ENCODE measurements at places on chromosomes 13 and 19.

DNA sequence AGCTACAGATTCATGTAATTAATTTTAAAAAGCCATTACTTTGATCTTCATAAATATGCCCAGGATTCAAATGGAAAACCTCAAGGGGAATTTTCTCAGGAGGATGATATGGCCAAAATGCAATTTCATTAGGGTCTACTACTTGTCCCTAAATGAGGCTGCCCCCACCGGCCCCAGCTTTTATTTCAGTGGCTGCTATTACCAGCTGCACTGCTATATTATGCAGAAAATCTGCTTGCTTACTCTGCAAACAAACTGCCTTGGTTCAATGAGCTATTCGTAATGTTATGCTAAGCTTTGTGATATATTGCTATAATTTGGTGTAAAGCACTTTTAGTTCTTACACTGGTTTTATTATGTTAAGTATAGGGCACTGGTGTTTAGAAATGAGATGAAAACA lies 137.3 kb upstream of the TMTC4 start:
- DNase-seq, result no peak

DNA sequence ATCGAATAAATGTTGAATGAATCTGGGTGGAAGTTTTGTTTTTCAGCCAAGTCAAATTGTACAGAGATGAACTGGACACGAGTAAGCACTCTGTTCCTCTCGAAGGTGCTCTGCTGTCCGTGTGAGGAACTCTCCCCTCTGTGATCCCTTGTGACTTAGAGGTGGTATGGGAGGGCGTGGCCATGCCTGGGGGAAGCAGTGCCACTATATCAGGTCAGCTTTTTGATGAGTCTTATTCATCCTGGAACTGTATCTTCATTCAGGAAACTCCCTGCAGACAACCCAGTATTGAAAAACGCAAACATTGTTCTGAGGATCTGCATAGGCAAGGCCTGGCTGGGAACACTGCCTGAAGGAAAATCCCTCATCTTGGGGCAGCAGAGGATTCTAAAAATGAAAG lies 45.7 kb upstream of the FLT1 start:
- DNase-seq, result no peak

- no peak for DNase-seq
Observed at GRCh38 chr19:49553451-49554271, 25.9 kb downstream of the RCN3 start.

DNA sequence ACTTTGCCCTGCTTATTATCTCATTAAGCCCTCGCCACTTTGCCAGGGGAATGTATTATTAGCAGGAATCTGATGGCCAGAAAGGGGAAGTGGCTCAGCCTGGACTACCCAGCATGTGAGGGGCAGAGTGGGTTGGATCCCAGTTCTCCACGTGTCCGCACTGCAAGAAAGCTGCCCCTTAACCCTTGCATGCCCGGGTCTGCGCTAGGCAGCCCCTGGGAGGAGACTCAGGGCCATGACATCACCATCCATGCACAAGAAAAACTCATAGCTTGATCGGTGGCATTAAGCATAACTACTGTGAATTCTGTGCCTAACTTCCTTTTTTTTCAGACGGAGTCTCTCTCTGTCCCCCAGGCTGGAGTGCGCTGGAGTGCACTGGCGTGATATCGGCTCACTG lies 8.9 kb downstream of the CACNG8 start:
- DNase-seq, result no peak

- no peak for DNase-seq
Observed at GRCh38 chr19:4208385-4209094, 20.8 kb upstream of the EBI3 start.

GRCh38 chr13:68834375-68834774 lies 1273.3 kb upstream of the ATXN8OS start:
- no peak for DNase-seq

DNA sequence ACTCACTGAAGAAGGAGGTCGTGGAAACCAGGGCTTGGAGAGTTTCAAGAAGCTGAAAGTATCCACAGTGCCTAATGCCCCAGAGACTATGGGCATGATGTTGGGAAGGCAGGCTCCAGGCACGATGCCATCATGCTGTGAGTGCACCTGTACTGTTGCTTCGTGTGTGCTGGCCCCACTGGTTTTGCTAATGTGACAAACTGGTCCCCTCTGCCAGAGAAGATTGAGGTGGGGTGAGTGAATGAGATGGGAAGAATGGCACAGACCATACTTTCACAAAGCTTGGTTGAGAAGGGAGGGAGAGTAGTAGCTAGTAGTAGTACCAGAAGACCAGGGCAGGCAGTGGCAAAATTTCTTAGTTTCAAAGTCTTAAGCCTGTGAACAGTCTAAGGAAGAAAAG lies 19.0 kb upstream of the POP4 start:
- no peak for DNase-seq

GRCh38 chr13:48585456-48585840 lies 52.6 kb upstream of the RCBTB2 start:
- DNase-seq, result no peak

- DNase-seq, result no peak
Observed at GRCh38 chr13:94228763-94229162, 250.7 kb downstream of the DCT start.

GRCh38 chr13:103007427-103007762 lies 58.8 kb downstream of the SLC10A2 start:
- DNase-seq, result no peak

DNA sequence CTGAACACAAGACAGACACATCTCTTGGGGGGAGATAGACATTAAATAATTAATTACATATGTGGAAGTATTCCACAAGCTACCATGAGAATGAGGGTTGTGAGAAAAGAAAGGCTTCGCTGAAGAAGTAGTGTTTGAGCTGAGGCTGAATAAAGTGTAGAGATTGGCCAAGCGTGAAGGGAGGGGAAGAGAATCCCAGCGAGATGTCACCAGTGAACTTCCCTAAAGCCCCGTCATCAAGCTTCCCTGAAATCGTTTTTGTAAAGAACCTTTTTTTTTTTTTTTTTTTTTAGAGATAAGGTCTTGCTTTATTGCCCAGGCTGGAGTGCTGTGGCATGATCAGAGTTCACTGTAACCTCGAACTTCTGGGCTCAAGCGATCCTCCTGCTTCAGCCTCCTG lies 235.2 kb downstream of the KCNRG start:
- no peak for DNase-seq

- DNase-seq, result no peak
Observed at GRCh38 chr19:35240327-35240726, 8.5 kb upstream of the LSR start.

DNA sequence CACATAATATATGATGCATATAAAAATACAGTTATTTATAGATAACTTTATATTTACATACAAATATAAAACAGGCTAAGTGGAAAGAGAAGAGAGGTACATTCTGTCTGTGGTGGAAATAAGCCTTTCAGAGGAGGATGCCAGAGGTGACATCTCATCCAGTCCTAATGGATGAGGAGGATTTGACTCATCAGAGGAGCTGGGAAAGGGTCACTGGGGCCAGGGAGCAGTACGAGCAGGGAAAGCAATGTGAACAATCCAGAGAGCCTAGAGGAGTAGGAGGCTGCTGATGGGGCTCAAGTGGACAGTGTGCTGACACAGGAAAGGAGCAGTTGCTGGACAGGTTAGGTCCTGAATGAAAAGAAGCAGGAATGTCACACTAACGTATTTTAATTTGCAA lies 18.6 kb downstream of the NALCN start:
- DNase-seq, result no peak

- DNase-seq, result no peak
Observed at GRCh38 chr19:54029930-54030490, 33.7 kb downstream of the VSTM1 start.

- no peak for DNase-seq
Observed at GRCh38 chr19:29928831-29929230, 13.2 kb upstream of the URI1 start.

GRCh38 chr13:59452189-59452890 lies 711.4 kb downstream of the DIAPH3 start:
- no peak for DNase-seq

- no peak for DNase-seq
Observed at GRCh38 chr13:19587635-19588300, 26.4 kb upstream of the TPTE2 start.

GRCh38 chr13:64276232-64276631 lies 2860.6 kb upstream of the PCDH20 start:
- no peak for DNase-seq

- DNase-seq, result no peak
Observed at GRCh38 chr13:49026851-49027250, 51.1 kb downstream of the FNDC3A start.

- no peak for DNase-seq
Observed at GRCh38 chr19:54208784-54209057, 8.1 kb downstream of the RPS9 start.

- DNase-seq, result no peak
Observed at GRCh38 chr13:107035778-107036177, 467.8 kb upstream of the ARGLU1 start.

GRCh38 chr19:55614711-55615542 lies 9.4 kb downstream of the ZNF784 start:
- no peak for DNase-seq

GRCh38 chr13:100100115-100100879 lies 11.4 kb downstream of the PCCA start:
- DNase-seq, result no peak

- no peak for DNase-seq
Observed at GRCh38 chr13:50940509-50940908, 30.9 kb downstream of the RNASEH2B start.

GRCh38 chr19:45468159-45468651 lies 409 bp downstream of the FOSB start:
- no peak for DNase-seq

GRCh38 chr19:53808710-53809125 lies 15.4 kb downstream of the NLRP12 start:
- DNase-seq, result no peak

GRCh38 chr13:37144661-37145060 lies 39.2 kb upstream of the CSNK1A1L start:
- no peak for DNase-seq

DNA sequence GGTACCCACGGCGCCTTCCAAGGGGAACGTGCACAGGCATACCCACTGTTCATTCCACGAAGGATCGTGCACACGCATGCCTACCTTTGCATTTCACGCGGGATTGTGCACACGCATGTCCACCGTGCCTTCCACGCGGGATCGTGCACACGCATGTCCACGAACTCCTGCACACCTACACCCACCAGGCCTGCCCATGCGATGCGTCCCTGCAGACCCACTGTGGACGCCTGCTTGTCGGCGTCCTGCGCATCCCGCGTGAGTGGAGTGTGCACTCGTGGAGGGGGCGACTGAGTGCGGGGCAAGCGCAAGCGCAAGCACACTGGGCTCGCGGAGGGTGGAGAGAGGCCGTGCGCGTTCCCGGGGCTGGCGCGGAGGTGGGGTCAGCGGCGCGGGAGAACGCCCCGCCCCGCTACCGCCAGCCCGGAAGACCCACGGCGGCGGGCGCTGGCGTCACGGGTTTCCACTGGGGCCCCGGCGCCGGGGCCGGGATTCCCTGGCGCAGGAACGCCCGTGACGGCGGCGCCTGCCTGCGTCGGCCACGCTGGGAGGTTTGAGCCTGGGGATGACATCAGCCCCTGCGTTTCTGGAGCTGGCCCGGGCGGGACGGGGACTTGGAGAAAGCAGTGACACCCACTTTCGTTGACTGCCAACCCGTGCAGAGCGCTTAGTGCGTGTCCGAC lies 18.7 kb downstream of the GADD45B start:
- DNase-seq, result no peak

- no peak for DNase-seq
Observed at GRCh38 chr19:15234431-15235130, 2.3 kb upstream of the EPHX3 start.

GRCh38 chr13:46523972-46524752 lies 28.8 kb upstream of the LRCH1 start:
- DNase-seq, result no peak

- no peak for DNase-seq
Observed at GRCh38 chr13:94328381-94329041, 151.0 kb downstream of the DCT start.

DNA sequence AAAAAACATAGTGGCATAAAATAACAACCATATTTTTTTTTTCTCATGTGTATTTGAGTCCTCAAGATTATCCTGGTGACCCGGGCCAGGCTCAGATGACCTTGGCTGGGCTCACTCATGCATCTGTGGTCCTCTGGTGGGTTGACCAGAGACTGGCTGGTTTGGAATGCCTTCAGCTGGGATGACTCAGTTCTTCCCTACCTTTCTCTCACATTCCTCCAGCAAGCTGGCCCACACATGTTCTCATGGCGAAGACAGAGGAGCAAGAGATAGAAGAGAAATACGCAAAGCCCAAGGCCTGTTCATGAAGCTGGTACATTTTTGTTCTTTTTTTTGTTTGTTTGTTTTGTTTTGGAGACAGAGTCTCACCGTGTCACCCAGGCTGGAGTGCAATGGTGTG lies 14.3 kb upstream of the ZNF541 start:
- DNase-seq, result no peak

GRCh38 chr19:46696052-46696451 lies 20.9 kb downstream of the PRKD2 start:
- no peak for DNase-seq

DNA sequence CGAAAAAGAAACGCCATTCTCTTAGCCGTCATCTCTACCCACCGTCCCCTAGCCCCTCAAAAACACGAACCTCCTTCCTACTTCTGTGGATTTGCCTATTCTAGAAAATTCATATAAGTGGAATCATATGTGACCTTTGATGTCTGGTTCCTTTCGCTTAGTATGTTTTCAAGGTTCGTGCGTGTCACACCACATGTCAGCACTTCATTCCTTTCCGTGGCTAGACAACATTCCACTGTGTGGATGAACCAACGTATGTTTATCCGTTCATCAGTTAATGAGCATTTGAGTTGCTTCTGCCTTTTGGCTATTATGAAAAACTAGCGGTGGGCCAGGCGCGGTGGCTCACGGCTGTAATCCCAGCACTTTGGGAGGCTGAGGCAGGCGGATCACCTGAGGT lies 14.0 kb upstream of the PPP1R12C start:
- DNase-seq, result no peak

DNA sequence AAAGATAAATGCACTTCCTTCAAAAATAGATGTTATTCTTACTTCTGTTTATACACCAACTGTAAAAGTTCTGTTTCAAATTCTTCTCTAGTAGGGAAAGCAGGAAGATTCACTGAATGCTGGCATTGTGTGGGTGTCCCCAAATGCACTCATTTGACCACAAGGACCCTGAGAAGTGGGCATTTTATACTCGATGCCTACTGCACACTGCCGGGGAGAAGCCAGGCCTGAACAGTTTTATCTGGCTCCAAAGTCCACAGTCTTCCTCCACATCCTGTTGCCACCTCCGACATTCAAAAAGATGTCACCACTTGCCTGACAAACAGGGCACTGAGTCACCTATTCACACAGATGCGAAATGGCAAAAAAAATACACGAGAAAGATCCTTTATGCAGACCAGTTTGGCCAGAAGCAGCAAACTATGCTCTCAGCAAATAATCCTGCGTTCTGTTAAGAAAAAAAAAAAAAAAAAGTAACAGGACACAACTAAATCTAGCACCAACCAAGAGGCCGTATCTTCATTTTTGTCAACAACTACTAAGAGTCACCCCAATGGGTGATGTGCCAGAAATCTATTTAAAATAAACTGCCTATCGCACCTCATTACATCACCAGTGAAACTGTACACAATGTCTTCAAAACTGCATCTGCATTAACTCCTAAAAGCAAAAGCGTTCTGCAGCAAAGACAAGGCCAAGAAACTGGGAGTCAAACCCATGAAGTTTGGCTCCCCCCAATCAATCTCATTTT lies 6.2 kb downstream of the ZC3H4 start:
- DNase-seq, result no peak

- DNase-seq, result no peak
Observed at GRCh38 chr13:23949200-23949599, 51.9 kb upstream of the C1QTNF9B start.

GRCh38 chr19:33998739-33999345 lies 173.5 kb upstream of the LSM14A start:
- DNase-seq, result no peak

- DNase-seq, result no peak
Observed at GRCh38 chr19:50392759-50393158, 8.6 kb downstream of the POLD1 start.

- no peak for DNase-seq
Observed at GRCh38 chr19:39129116-39129515, 3.5 kb downstream of the PAK4 start.

All from vagina (tissue), 2 donors.